ENCODE measurements at places on chromosomes 13 and 19.

DNA sequence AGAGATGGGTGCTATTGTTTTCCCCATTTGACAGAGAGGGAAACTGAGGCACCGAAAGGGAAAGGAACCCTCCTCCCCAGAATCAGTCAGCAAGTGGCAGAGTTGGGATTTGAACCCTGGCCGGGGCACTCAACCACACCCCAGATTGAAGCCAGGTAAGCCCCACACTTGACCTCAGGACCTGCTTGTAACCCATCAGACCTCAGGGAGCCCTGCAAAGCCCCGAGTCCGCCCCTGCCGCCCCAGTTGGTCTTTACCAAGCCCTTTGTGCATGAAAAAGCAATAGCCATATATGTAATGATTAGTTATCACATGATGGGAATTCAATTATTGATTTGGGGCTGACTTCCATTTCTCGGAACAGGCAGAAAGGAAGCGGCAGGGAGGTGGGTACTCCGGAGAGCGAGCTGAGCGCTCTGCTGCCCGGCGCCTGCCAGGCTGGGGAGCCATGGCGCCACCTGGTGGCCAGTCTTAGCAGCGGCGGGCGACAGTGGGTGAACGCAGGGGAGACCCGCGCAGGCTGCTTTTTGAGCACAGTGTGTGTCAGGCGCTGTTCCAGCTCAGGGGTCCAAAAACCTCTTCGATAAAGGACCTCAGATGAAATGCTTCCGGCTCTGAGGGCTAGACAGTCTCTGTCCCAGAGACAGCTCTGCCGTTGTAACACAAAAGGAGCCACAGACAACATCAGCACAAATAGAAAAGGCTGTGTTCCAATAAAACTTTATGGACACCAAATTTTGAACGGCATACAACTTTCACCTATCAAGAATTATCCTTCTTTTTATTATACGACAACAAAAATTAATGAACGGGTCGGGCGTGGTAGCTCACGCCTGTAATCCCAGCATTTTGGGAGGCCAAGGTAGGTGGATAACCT is 82.9 kb upstream of the CACNA1A start:
- DNase-seq, result peak; percentile 65

DNA sequence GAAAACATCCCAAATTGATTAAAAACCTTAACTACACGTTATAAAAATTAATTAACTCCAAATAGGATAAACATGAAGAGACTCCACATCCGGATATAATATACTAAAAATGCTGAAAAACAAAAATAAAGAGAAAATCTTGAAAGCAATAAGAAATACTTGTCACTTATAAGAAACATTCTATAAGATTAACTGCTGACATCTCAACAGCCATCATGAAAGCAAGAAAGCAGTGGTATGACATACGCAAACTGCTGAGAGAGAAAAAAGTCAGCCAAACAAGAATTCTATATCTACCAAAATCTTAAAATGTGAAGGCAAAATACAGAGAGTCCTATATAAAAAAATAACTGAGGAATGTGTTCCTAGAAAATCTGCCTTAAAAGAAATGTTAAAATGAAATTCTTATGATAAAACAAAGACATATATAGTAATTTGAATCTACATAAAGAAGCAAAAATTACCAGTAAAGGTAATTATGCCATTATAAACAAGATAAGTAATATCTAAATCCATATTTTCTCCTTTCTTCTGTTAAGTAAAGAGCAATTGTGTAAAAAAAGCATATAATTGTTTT is 1851.1 kb downstream of the PCDH9 start:
- DNase-seq, result no peak

GRCh38 chr19:29545866-29546582 is 20.2 kb downstream of the VSTM2B start:
- no peak for DNase-seq

- DNase-seq, result peak; percentile 84
Measured at GRCh38 chr19:7488736-7489353, at the start of gene PEX11G. PEX11G (minus strand) TSS chr19:7489035; CDS start chr19:7489010, 25 bp downstream.

GRCh38 chr19:38744298-38744681 is at the start of gene CAPN12:
CAPN12 (minus strand) TSS chr19:38744474; CDS start chr19:38744165, 309 bp downstream.
- no peak for DNase-seq
